ENCODE measurements at places on chromosomes 6 and 20. TPM values are rescaled to one million over a fixed set of nuclear protein-coding genes. Genes with fewer than 3 reads are reported as not detected.
A peak's percentile ranks its signal among the peaks of the same experiment; 100 is the strongest.

- no peaks in the 10 kb centered on the region for H3K36me3 ChIP-seq
- H3K4me3 ChIP-seq, result peak overlapping the region; percentile 21
- H3K27me3 ChIP-seq, result peaks cover 7% of the 10 kb centered on the region
- H3K4me1 ChIP-seq, result no peaks in the 10 kb centered on the region
Observed at GRCh38 chr6:146434732-146435390, 108.8 kb upstream of the RAB32 start.

DNA sequence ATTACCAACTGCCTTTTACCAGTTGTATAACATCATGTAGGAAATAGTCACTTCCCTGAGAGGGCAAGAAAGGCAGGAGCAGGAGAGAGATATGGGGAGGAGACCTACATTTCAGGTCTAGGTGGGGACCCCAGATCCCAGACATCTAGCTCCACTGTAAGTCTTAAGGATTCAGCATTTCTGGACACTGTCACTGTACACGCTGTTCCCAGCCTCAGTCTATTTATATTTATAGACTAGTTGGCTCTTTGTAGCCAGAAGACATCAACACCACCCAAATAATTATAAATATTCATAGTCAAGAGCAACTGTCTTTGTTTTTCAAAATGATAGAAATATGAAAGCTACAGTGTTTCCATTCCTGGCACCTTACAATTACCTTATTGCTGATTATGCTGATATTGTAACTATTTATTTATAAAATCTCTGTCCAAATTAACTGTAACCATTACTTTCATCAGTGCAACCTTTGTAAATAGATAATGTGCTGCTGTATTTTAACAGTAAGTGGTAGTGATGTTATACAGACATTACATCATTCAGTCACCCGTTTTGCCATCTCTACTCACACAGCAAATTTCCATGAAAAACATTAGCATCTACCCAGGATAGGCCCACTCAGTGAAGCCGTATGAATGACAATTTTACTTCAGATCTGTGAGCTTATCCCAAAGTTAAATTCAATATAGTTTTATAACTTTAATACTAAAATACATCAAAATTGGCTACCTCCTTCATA lies 162.8 kb downstream of the PTPRK start:
- no peak overlapping the region for H3K27ac ChIP-seq
- H3K36me3 ChIP-seq, result no peaks in the 10 kb centered on the region
- no peaks in the 10 kb centered on the region for H3K27me3 ChIP-seq
- H3K4me3 ChIP-seq, result no peak overlapping the region

- H3K36me3 ChIP-seq, result peaks cover 11% of the 10 kb centered on the region
- no peak for DNase-seq
- H3K27me3 ChIP-seq, result no peaks in the 10 kb centered on the region
- no peak within 1 kb of the TSS for H3K4me3 ChIP-seq
- H3K4me1 ChIP-seq, result peaks cover 12% of the 10 kb centered on the region
- peak within 1 kb of the TSS; percentile 56 for H3K27ac ChIP-seq
Observed at GRCh38 chr20:56411759-56412472, at the start of gene CASS4. Gene CASS4 (plus strand): TSS chr20:56412260. CDS start chr20:56412459, 199 bp downstream.

Gene RCAN2
- total RNA-seq, result 7.6 TPM

GRCh38 chr6:104638841-104639290 lies 220.9 kb downstream of the HACE1 start:
- H3K27me3 ChIP-seq, result no peaks in the 10 kb centered on the region
- DNase-seq, result no peak
- H3K36me3 ChIP-seq, result no peaks in the 10 kb centered on the region

Gene UNC93A
- total RNA-seq, result not detected

DNA sequence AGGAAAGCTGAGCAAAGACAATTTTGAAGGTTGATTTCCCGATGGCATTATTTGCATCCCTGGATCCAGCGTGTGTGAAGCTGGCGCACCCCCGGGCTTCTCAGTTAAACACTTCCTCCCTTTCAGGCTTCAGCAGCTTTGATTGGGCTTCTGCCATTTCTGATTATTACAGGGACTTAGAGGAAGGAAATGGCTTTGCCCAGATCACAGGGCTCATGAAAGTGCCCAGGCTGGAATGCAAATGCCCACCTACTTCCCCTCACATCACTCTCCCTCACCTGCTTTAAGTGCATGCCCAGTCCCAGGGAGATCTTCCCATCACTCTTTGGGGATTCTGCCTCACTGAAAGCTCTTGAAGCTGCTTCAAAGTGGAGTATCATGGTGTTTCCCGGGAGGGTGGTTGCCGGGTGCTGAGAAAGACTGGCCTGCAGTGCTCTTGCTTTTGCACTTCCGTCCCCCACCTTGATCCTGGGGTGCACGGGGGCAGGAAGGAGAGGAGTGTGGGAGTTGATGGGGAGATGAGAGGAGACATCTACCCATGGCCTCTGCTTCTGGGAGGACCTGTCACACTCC lies 28.3 kb downstream of the PHACTR3 start:
- no peaks in the 10 kb centered on the region for H3K36me3 ChIP-seq
- peaks cover 6% of the 10 kb centered on the region for H3K27me3 ChIP-seq
- H3K27ac ChIP-seq, result no peak overlapping the region

Gene SLC17A3
- not detected for total RNA-seq

DNA sequence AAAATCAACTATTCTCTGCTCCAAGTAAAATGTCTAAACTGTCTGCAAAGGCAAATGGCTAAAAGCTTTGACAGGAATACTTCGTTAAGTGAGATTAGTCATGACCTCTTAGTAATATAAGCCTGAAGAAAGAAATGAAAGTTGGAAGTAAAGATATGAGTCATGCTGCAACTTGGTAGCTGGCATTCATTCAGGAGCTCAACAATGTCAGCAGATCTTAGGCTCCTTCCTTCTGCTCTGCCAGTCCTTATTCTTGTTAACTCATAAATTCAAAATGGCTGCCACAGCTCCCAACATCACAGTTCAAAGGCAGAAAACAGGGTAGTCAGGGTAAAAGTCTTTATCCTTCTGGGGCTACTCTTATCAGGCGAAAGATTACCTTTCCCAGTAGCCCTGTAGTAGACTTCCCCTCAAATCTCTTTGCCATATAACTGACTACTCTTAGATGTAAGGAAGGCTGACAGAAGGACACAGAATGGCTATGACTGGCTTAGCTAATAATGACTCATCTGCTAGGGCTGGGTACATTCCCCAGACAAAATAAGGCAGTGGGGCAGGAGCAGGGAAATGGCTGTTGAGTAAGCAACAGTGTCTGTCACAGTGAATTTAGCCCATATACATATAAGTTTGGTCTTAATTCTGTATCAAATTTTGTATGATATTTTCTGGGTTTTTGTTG lies 24.4 kb upstream of the C6orf62 start:
- H3K27ac ChIP-seq, result peak overlapping the region; percentile 49
- DNase-seq, result no peak
- peaks cover 8% of the 10 kb centered on the region for H3K4me1 ChIP-seq
- no peaks in the 10 kb centered on the region for H3K36me3 ChIP-seq
- no peaks in the 10 kb centered on the region for H3K27me3 ChIP-seq

Gene CPXM1
- total RNA-seq, result 1.1 TPM

GRCh38 chr6:128282961-128283360 lies 237.4 kb downstream of the PTPRK start:
- H3K27me3 ChIP-seq, result no peaks in the 10 kb centered on the region
- no peak for DNase-seq
- H3K4me1 ChIP-seq, result no peaks in the 10 kb centered on the region
- H3K36me3 ChIP-seq, result no peaks in the 10 kb centered on the region
- no peak overlapping the region for H3K27ac ChIP-seq

DNA sequence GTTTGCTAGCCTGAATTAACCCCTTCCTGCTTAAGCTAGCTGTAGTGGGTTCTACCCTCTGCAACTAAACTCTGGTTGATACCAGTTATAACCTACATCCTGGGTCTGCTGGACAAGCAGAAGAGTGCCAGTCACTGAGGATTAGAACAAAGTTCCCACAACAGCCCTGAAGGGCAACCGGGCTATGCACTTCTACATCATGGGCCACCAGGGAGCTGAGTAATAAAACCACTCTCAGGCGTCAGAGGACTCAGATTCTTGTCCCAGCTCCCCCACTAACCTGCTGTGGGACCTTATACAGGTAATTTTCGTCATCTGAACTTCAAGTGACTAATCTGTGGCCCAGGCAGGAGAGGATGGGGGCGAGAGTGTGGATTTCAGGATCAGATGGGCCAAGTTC lies 56.8 kb downstream of the EYA2 start:
- H3K36me3 ChIP-seq, result no peaks in the 10 kb centered on the region
- H3K4me1 ChIP-seq, result no peaks in the 10 kb centered on the region
- no peaks in the 10 kb centered on the region for H3K27me3 ChIP-seq
- no peak overlapping the region for H3K27ac ChIP-seq

DNA sequence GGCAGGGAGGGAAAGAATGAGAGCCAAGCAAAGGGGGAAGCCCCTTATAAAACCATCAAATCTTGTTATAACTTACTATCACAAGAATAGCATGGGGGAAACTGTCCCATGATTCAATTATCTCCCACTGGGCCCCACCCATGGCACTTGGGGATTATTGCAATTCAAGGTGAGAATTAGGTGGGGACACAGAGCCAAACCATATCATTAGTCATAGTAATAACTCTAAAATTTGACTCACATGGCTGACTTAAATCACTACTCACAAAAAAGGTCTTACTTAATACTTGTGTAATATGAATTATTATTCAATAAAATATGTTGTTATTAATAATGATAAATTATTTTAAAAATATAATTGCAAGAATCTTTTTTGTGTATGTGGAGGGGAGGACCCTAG lies 178.1 kb upstream of the TCF21 start:
- no peaks in the 10 kb centered on the region for H3K27me3 ChIP-seq
- H3K4me3 ChIP-seq, result no peak overlapping the region
- no peak overlapping the region for H3K27ac ChIP-seq
- no peaks in the 10 kb centered on the region for H3K36me3 ChIP-seq
